Fibroblast of lung (primary cell): ENCODE measurements at places on chromosomes 2 and 18.

DNA sequence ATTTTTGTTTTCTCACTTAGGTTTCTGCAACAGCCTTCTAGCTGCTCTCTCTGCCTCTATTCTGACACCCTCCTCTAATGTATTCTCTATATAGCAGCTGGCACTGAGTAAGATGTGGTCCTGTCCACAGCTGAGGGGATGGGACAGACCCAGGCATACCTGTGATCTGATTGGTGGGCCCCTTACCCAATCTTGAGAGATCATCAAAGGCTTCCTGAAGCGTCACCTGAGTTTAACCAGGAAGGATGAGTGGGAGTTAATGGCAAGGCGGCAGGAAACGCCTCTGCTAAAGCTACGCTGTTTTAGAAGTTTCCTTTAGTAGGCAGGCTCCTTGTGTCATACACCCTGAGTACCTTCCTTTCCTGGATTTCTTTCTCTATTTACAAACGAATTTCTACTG lies 5.7 kb upstream of the TET3 start:
- no peak for DNase-seq

GRCh38 chr2:182818925-182819324 lies 47.5 kb downstream of the FRZB start:
- DNase-seq: no peak

DNA sequence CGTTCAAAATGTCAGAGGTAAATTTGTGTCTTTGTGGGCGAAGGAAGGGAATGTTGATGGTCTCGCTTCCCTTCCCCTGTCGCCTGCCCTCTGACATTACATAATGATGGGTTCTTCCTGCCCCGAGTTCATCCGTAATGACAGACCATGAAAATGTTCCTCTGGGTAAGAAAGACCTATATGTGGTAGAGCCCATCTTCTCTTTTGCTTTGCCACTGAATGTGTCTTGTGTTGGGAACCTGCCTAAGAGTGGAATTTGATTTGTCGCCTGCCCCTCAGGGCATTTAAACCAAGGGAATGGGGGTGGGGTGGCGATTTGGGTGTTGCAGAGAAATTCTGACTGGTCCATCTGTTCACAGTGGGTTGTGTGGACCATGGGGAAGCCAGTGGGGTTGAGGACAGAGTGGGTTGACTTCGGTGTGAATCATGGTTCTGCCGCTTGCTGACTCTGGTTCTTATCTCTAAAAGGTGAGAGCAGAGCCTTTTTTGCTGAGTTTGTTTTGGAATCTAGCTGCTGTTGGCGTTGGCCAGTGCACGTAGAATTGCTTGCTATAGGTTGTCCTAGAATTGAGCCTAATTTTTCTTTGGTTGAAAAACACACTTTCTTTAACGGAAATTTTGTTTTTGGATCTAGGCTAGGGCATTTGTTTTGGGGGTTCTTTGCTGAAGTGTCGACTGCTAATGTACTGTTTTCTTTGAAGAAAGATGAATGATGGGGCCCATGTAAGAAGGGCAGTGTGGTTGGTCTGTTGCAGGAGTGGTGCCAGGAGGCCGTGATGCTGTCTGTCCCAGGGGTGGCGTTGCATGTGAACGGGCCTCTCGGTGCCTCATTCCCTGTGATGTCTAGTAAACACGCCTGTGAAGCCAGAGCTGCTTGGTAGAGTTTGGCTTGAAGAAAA lies 1.3 kb downstream of the INPP4A start:
- DNase-seq: peak; percentile 31

- DNase-seq: no peak
Measured at GRCh38 chr18:45467293-45467692, 148.0 kb upstream of the SLC14A2 start.

- no peak for DNase-seq
Measured at GRCh38 chr18:48992133-48992532, 41.4 kb upstream of the SMAD7 start.

DNA sequence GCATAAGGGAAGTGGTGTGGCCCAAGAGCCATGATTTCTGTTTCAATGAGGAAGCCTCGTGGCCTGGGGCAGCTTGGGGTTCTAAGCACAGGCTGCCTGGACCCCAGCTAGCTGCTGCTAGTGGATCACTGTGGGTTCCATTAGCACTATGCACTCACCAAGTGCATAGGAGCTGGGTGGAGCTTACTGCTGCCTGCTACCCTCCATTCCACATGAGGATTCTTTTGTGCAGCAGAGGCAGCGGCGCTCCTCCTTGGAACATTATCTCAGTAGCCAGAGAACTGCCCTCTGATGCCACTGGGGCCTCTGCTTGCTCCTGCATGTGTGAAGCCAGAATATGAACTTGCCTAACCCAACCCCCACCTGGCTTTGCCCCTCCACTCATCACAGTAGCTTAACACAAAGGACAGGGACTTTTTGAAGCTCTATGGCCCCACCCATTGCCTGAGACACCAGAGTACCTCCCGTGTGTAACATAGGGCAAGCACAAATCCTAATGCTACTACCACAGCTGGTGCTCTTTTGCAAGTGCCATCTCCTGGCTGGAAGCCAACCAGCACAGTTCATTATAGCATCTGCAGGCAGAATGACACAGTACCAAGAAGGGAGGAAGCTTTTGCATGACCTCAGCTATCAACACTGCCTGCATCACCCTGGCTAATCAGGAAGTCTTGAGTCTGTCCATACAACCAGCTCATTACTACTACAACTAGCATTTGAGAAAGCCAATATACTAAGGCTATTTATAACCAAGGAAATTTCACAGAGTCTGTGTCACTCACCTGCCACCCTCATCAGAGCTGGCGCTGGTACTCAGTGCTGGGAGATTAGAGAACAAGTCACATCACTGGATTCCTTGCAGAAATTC lies 297.0 kb upstream of the GULP1 start:
- peak; percentile 18 for DNase-seq

GRCh38 chr2:29110916-29111535 lies 4.2 kb upstream of the CLIP4 start:
- peak; percentile 54 for DNase-seq

GRCh38 chr2:241569831-241570281 lies 11.3 kb downstream of the BOK start:
- DNase-seq: no peak

DNA sequence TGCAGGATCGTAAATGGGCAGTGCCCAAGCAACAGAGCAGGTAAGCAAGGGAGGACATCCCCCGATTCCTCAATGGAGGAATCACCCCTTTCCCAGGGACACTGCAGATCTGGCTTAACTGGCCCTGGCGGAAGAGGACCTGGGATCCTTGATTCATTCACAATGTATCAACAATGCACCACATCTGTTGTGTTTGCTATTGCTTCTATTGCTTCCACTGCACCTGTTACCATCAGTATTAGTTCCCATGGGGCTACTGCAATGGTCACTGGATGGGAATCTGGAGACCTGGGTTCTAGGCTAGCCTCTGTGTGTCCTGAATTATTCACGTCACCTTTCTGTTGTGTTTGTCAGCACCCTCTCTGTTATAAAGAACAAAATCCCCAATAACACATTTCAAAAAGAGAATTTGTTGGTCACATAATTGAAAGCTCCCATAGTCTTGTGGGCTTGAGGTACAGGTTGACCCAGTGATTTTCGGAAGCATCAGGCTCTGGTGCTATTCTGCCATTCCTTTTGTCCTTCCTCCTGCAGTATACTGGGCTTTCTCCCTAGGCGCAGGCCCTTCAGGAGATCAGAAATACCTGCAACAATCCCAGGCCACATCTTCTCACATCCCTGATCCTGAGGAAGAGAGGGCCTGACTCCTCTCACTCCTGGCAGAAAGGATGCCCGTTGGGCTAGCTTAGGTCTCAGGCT lies 193.5 kb upstream of the GLI2 start:
- DNase-seq: no peak

DNA sequence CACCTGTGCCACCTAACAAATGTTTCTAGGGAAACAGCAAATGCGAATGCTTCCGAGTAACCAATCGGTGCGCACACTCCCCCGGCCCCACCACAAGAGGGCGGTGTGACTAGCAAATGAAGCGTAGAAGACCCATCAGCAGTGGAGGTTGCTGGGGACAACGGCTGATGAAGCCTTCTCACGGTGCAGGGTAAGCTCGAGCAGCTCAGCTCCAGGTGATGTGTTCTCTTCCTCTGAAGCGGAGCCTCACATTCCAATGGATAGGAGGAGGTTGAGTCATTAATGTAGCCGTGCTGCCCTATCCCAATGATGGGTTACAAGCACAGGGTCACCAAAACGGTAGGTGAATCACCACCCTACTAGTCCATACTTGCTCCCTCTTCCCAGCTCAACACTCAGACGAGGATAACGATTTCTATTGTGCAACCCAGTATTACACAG lies 127.6 kb upstream of the TWIST2 start:
- peak; percentile 38 for DNase-seq

- no peak for DNase-seq
Measured at GRCh38 chr2:138536302-138536701, 34.7 kb downstream of the SPOPL start.

DNA sequence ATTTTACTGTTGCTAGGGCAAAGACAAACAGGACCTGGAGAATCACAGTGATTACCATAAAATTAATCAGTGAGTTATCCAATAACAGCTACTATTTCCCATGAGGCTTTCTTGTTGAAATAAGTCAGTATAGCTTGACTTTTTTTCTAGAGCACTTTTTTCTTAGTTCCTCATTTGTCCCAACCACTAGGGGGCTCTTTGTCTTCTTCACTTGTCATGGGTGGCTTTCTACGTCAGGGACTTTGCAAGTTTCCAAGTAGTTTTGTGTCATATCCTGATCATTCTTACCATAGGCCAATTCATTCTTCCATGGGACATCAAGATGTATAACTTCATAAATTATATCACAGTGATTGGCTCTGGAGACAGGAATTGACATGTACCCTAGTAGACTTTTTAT lies 1019.6 kb upstream of the PIK3C3 start:
- peak; percentile 13 for DNase-seq

- DNase-seq: peak; percentile 43
Measured at GRCh38 chr2:42359304-42359964, 1.6 kb downstream of the COX7A2L start.

GRCh38 chr2:42767899-42768705 lies 4.2 kb upstream of the OXER1 start:
- no peak for DNase-seq
